ENCODE measurements at places on chromosomes 1 and 21.

DNA sequence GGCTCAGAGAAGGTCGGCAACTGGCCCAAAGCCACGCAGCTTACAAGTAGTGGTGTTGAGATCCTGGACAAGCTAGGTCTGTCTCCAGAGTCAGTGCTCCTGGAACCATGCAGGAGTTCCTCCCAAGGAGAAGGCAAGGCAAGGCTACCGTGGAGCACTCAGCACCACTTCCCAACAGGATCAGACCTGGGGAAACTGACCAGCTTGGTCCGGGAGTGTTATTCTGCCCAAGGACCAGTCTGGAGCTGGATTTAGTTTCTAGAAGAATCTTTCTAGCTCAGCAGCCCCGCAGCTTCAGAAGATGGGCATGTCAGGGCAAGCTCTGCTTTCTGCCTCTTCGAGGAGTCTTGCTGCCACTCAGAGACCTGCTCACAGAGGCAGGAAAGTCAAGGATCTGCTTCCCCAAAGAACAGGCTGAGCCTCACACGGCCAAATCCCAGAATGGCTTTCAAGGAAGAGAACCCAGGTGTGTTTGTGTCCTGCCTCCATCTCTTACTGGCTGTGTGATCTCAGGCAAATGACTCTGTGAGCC is 302.8 kb downstream of the MATN1 start:
- DNase-seq, result peak; percentile 12

GRCh38 chr1:207925210-207925609 is 14.3 kb upstream of the CD34 start:
- DNase-seq, result no peak

- DNase-seq, result no peak
Observed at GRCh38 chr1:161200992-161201835, 953 bp upstream of the NDUFS2 start.

GRCh38 chr21:32372755-32373154 is 20.1 kb downstream of the URB1 start:
- no peak for DNase-seq

- no peak for DNase-seq
Observed at GRCh38 chr21:42367367-42368165, 1.2 kb upstream of the TFF1 start.

DNA sequence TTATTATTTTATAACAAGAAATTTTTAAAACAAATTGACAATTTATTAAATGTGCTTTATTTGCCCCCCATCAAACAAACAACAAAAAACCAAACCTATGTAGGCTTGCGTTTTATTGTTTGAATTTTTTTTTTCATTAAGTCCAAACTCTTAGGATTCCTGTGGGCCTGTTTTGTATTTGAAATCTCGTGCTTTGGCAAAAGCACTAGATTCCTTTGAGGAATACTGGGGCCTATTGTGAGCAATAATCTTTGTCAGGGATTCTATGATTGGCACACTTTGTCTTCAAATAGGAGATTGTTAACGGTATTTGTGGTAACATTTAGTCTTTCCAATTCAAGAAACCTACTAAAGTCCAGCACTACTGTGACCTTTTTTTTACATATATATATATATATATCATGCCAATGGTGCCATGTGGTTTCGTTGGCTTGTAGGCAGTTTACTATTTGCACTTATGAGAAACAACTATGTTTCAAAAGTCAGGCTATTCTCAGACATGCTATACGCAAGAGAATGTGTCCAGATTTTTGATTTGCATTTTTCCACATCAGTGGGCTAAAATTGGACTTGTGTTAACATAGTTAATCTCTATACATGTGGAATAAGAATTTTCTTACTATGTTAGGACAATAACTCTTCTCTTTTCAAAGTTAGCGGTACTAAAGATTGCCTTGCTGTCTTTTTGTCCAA is 70.4 kb upstream of the GREM2 start:
- DNase-seq, result no peak

DNA sequence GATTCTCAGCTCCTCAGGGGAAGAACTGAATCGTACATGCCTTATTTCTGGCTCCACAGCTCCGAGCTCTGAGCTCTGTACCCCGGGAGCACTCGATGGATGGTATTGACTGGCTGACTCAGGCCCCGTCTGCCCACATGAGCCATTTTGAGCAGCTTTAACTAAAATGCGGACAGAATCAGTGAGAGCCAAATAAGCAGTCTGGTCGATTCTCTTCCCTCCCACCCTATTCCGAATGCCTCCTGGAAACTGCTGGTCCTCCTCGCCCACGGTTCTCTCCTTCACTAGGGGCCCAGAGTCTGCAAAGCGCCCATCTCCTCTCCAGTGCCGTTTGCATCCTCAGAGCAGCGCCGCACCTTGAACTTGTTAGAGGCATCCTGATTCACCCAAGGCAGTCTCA is 125.9 kb upstream of the IRF2BP2 start:
- DNase-seq, result no peak

DNA sequence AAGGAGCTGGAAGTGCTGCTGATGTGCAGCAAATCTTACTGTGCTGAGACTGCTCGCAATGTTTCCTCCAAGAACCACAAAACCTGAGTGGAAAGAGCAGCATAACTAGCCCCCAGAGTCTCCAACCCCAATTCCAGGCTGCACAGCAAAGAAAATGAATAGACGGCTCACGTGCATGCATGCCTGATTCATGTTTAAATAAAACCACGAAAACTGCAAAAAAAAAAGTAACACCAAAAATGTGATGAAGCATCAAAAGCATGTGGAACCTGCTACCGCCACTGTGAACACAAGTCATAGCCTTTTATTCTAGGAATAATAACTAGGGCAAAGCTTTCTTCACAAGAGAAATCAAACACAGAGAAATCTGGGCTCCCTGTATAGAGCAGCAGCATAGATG is 9.6 kb upstream of the TRNP1 start:
- no peak for DNase-seq

DNA sequence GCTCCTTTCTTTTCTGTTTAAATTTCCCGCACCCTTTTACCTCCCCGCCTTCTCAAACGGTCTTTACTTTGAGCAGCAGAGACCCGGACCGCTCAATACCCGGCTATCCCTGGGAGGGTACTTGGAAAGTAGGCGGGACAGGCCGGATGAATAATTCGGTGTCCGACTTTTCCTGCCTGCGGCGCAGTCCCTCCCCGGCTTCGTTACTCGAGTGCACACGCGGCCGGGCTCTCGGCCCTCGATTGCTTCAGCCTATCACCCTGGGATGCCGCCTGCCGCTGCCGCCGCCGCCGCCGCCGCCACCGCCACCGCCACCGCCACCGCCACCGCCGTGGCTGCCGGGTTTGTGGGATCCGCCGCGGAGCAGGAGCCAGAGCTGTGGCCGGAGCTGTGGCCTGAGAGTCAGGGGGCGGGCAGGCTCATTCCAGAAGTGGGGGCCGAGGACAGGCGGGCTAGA is 382 bp upstream of the RASAL2 start:
- DNase-seq, result peak; percentile 21

DNA sequence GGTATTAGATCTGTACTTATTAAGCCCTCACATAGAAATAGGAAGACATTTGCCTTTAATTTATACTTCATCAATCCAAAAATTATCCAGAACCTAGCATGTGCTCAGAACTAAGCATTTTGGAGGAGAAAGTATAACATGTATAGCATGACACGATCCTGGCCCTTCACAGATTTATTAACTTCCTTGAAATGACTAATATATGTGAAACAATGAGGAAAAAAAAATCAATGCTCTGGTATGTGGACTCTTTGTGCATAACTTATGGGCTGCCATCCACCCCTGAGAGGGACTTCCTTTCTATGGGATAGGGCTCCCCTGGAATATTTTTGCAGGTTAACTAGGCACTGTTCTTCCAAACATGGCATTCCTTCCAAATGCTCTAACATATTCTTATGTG is 36.6 kb downstream of the CCDC185 start:
- no peak for DNase-seq

- DNase-seq, result no peak
Observed at GRCh38 chr1:78005755-78006154, 1.0 kb downstream of the DNAJB4 start.

- DNase-seq, result no peak
Observed at GRCh38 chr21:16070207-16070651, 340.4 kb downstream of the USP25 start.

- no peak for DNase-seq
Observed at GRCh38 chr1:235286667-235287066, 41.3 kb downstream of the ARID4B start.

DNA sequence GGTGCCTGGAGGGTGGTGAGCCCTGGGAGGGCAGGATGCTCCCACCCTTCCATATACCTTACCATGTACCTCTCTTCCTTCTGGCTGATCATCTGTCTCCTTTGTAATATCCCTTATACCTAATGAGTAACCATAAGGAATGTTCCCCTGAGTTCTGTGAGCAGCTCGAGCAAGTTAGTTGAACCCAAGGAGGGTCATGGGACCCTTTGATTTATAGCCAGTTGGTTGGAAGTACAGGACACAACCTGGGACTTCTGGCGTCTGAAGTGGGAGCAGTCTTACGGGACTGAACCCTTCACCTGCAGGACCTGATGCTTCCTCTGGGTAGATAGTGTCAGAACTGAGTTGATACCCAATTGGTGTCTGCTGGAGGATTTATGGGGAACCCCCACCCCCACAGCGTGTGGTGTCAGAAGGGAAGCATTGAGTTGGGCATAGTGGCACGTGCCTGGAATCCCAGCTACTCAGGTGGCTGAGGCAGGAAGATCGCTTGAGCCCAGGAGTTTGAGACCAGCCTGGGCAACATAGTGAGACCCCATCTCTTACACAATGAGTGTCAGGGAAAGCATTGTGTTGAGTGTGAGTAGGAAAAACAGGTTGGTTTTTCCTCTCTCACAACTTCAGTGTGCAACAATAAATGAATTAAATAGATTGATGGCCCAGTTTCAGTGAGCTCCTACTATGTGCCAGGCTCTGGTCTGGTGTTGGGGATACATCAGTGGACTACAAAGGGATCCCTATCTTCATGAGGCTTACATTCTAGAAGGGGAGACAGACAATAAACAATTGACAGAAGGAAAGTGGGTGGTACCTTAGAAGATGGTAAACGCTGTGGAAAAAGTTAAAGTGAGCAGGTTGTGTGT is 16.0 kb downstream of the DNAJC16 start:
- no peak for DNase-seq

DNA sequence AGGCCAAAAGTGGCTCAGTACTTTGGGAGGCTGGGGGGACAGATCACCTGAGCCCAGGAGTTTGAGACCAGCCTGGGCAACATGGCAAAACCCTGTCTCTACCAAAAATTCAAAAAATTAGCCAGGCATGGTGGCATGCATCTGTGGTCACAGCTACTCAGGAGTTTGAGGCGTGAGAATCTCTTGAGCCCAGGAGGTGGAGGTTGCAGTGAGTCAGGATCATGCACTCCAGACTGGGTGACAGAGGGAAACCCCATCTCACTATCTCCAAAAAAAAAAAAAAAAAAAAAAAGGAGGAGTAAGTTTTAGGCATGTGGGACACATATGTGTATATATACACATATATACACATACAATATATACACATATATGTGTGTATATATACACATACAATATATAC is 165.3 kb upstream of the DPYD start:
- no peak for DNase-seq

DNA sequence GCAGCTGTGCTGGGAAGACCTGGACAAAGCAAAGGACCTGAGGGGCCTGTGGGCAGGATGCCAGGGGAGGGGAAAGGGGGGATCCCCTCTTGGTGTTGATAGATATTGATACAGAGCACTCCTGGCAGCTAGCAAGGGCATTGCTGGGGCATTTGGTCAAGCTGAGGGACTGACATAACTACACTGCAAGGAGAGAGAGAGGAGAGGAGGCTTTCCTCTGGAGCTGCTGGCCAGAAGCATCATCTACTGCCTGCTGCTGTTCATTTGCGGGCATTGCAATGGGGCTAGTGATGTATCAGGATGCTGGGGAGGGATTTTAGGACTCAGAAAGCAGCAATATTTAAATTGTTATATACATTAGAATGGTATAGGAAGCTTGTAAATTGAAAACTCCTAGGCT is 142.0 kb downstream of the ZNF648 start:
- no peak for DNase-seq

- no peak for DNase-seq
Observed at GRCh38 chr1:12457771-12458170, 160.2 kb downstream of the DHRS3 start.

DNA sequence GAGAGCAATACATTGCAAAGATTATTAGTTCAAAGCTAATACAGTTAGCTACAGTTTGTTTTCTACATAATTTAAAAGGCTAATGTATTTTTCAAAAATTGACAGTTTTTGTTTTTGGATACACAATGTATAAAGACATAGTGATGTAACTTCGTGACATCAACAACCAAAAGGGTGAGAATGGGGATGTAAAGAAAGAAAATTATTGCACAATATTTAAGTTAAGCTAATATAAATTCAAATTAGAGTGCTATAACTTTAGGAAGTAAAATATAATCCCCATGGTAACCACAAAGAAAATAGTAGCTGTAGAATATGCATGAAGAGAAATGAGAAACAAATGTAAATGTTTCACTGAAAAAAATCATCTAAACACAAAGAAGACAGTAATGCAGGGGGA is 334.4 kb upstream of the DEPDC1 start:
- DNase-seq, result no peak

- DNase-seq, result no peak
Observed at GRCh38 chr1:1065265-1065939, 8.7 kb downstream of the RNF223 start.

GRCh38 chr1:155057788-155058211 is 5.7 kb upstream of the EFNA4 start:
- no peak for DNase-seq

- DNase-seq, result no peak
Observed at GRCh38 chr1:183096894-183097293, 73.7 kb downstream of the LAMC1 start.

GRCh38 chr1:28259934-28260802 is 850 bp downstream of the SESN2 start:
- DNase-seq, result peak; percentile 46

- no peak for DNase-seq
Observed at GRCh38 chr1:225767634-225768540, 9.7 kb upstream of the SRP9 start.

DNA sequence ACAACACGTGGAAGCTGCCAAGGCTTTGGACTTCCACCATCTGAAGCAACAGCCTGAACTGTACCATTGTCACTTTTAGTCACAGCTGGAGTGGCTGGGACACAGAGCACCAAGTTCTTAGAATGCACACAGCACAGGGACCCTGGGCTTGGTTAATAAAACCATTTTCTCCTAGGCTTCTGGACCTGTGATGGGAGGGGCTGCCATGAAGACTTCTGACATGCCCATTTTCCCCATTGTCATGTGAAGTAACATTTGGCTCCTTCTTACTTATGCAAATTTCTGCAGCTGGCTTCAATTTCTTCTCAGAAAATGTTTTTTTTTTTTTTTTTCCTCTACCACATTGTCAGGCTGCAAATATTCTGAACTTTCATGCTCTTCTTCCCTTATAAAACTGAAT is 138.6 kb upstream of the BRINP3 start:
- DNase-seq, result no peak

GRCh38 chr1:9774712-9775679 is 48.8 kb downstream of the CLSTN1 start:
- DNase-seq, result no peak

Data from activated CD8-positive, alpha-beta T cell treated with anti-CD3 and anti-CD28 coated beads, Interleukin-2, amount 10 ng/mL, durations not matched to agents 7 days and 5 days (primary cell).